ENCODE measurements at places on chromosomes 4 and X.

GRCh38 chr4:40586034-40586433 lies 43.6 kb downstream of the RBM47 start:
- no peak for DNase-seq

DNA sequence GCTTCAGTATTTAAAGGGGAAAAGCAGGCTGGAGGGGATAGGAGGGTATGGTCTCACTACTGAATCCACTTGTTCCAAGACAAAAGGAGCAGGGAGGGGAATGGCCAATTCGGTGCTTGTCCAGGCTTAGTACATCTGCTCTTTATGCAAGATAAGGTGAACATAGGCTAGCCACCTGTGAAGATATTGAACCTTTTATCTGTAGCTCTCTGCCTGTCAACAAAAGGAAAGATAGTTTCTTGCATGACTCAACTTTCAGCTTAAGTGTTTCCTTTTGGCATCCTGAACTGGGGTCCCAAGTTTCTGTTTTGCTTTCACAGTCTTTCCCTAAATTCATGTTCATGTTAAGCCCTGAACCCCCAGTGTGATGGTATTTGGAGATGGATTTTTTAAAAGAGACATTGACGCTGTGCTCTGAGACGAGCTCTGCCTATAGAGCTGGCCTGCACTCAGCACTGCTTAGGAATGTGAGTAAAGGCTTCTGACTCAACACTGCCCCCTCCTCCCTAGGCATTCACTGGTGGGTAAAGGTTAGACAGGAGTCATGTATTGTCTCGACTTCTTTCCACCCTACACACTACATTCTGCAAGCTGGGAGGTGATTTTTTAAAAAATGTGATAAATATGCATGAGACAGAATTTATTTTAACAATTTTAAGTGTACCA lies 28.2 kb downstream of the FAM149A start:
- DNase-seq: no peak

- DNase-seq: no peak
These were observed 1.4 kb downstream of the MAMLD1 start for GRCh38 chrX:150364347-150365050.

- no peak for DNase-seq
These were observed 67.2 kb upstream of the ETNPPL start for GRCh38 chr4:108829966-108830492.

DNA sequence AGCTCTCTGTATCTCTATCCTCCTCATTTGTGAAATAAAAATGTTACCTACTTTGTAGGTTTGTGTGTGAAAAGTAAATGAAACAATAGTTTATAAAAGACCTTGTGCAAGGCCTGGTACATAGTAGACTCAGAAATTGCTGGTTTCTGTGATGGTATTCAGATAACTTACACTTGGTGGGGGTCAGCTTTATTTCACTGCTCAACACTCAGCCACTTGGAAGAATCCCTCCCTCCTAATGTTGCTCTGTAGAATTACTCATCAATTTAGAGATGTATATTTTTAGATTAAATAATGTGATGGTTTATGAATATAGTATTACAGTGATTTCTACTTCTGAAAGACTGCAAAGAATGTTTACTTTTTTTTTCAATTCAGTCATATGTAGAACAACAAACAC lies 32.7 kb downstream of the SMARCAD1 start:
- no peak for DNase-seq

DNA sequence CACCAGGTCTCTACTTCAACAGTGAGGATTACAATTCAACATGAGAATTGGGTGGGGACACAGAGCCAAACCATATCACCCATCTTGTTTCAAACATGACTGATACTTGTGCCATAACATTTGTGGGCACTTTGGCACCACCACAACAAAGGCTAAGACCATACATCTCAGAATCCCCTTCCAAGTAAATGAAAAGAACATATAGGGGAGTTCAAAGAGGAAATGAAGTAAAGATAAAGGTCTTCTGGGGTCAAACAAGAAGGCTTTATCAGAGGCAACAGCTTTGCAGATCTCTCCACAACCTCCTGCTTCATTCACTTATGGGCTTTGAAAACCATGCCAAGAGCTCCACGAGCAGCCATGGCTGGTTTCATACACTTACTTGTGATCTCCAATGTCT lies 122.7 kb downstream of the ANKRD50 start:
- DNase-seq: no peak

GRCh38 chrX:82695066-82695465 lies 813.0 kb upstream of the POU3F4 start:
- DNase-seq: no peak

DNA sequence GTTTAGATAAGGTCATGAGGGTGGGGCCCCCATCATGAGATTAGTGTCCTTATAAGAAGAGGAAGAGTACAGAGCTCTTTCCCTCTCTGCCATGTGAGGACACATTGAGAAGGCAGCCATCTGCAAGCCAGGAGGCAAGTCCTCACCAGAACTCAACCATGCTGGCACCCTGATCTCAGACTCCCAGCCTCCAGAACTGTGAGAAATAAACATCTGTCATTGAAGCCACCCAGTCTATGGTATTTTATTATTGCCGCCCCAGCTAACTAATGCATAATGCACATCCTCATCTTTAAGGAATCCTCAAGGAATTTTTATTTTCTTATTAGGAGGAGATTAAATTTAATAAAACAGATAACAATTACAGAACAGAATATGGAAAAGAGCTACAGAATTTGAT lies 16.7 kb upstream of the EXOSC9 start:
- no peak for DNase-seq

- no peak for DNase-seq
These were observed 1522.9 kb downstream of the PCDH18 start for GRCh38 chr4:136009258-136009832.

DNA sequence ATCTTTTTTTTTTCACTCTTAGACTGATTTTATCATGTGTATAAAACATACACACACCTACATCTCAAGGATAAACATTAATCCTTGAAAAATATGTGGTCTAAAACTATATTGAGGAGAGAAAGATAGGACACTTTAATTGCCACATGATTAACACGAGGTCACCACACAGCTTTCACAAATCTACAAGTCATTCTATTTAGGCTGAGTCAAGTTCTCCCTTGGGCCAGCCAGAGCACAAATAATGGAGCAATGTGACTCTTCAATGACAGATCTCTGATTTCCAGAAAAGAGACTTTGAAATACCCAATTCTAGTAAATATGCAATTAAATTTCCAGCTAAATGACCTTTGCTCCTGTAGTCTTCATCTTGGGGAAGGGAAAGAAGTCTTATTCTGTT lies 12.9 kb upstream of the ADH4 start:
- DNase-seq: no peak

GRCh38 chr4:88702782-88703181 lies 5.2 kb upstream of the NAP1L5 start:
- no peak for DNase-seq

DNA sequence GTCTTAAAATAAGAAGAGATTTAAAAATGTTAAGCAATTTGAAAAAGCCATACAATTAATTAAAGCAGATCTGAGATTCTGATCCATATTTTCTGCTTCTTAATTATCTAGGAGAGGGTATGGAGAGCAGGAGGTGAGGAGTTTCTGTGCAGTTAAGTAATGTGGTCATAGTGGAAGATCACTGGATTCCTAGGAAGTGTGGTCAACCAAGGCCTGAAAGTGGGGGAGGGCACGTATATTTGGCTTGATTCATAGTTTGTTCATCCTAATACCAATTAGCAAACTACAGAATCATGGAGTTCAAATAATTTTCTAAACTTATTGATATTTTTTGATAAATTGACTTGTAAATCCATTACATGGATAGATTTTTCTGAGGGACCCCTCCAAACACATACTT lies 768.3 kb downstream of the RAPGEF2 start:
- no peak for DNase-seq

GRCh38 chrX:41095908-41096307 lies 10.7 kb downstream of the USP9X start:
- DNase-seq: no peak

- DNase-seq: no peak
These were observed 428.6 kb downstream of the ADGRL3 start for GRCh38 chr4:61628727-61629126.

Data from NCI-H1930 (cell line).